ENCODE measurements at places on chromosomes 1 and 21.

DNA sequence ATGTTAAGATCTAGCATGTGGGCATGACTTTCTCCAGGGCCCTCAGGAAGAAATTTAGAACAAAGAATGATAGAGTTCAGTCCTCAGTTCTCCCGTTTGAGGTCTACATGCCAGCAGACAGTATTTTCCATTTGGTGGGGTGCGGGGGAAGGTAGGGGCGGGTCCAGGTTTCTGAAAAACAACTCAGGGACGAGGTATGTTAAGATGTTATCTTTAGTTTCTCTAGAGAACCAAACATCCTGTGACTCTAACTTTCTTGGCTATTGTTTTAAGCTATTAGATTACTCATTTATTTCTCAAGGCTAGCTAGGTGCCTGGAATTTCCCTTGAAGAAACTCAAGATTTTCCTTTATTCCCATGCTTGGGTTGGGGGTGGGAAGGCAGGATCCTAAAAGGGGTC is 42.3 kb upstream of the SYT14 start:
- no peak for DNase-seq

DNA sequence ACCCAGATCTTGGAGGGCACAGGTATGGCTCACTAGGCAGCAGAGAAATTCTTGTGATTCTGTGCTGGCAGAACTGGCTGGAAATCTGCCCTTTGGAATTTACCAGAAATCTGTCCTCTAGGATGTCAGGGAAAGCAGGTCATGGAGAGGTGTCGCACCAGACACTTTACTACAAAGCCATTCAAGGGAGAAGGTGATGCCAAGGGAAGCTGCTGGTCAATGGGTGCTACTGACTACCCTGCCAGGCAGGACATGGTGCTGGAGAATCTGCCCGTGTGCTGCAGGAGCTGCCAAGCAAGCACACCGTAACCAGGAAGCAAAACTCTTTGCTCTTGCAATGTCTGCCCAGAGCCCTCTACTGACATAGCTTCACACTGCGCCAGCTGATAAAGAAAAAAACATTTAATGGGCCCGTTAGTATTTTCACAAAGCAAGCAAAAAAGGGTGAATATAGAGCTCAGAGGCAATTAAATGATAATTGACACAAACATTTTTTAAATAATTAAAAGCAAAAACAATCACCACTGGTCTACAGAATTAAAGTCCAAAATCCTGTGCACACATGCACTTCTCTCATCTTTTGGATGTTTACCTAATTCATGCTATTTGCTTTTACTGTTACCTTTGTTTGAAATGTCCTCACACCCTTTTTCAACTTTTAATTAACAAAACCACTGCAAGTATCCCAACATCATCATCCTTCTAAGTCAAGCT is 7.2 kb upstream of the FBXO28 start:
- DNase-seq: no peak

DNA sequence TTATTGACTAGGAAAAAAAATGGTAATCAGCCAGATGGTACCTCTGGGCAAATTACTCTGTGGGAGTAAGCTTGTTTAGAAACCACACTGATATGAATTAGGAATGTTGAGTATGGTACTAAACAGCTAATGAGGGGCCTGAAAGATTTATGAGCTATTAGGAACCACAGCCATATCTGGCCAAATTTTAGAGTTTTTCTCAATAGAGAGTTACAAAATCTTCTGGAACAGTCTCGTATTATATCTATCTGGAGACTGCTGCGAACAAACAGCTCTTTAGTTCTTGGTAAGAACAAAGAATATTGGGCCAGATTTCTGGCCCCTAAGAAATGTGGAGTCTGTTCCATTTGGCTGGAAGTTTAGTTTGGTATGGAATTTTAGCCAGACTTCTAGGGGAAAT is 4.9 kb upstream of the PODN start:
- DNase-seq: no peak

- no peak for DNase-seq
Observed at GRCh38 chr1:223006917-223007648, 136.0 kb downstream of the TLR5 start.

DNA sequence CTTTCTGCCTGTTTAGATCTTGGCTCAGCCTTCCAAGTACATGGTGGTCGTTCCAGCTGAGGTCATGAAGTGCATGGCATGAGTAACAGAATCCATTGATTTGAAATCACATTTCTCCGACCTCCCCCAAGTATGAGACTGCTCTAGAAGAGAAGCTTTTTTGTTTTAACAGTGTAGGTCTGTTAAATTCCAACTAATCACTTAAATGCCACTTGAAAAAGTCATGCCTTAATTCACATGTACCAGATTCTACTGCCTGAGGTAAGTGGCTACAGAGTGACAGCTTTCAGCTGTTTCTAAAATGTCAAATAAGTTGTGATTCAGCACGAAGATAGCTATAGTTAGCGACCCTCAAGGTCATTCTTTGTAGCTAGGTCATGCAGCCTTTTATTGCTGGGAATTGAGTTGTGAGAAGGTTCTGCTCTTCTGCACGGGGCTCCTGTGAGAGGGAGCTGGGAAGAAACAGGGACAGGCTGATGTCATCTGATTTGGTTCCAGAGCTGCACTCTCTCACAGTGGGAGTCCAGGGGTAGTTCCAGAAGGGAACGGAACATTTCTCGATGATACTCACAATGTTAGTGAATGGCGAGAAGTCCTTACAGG is 112.7 kb downstream of the VPS13D start:
- DNase-seq: no peak

- no peak for DNase-seq
Observed at GRCh38 chr1:177976596-177976995, 6.7 kb upstream of the SEC16B start.

GRCh38 chr1:14681182-14681581 is 82.7 kb downstream of the KAZN start:
- no peak for DNase-seq

GRCh38 chr1:215290018-215290417 is 207.5 kb downstream of the KCNK2 start:
- DNase-seq: no peak
